HFFc6 (cell line): ENCODE measurements at places on chromosomes 1 and 21. TPM values are rescaled to one million over a fixed set of nuclear protein-coding genes. Genes with fewer than 3 reads are reported as not detected.

DNA sequence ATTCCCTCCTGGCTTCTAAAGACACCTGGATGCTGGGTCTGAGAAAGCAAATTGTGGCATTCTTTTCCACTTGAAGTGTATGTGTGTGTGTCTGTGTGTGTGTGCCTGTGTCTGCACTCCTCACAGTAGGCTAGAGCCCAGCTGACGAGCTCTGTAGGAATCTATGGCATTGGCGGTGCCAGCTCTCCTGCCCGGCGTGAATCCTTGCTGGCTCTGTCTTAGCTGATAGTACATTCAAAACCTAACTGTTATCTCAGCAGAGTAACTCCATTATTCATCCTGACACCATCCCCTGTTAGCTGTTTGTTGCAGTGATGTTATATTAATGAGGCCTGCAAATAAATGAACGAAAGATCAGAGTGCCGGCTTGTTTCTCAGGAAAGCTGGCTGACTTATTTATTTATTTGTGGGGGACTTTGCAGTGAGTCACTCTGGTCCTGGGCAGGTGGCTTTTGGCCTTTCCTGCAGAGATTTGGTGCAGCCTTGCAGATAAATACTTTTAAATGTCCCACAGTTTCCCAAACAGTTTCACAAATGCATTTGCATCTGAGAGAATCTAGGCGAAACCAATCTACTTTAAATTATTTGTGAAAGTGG lies 160.6 kb upstream of the CD34 start:
- no peak for DNase-seq

- DNase-seq: no peak
Measured at GRCh38 chr1:201678264-201679101, 139.6 kb downstream of the NAV1 start.

GRCh38 chr1:182279724-182280503 lies 111.7 kb downstream of the GLUL start:
- no peak for DNase-seq

GRCh38 chr21:26553898-26554297 lies 19.2 kb downstream of the CYYR1 start:
- DNase-seq: no peak

GRCh38 chr1:107979926-107980325 lies 14.9 kb upstream of the VAV3 start:
- DNase-seq: no peak

DNA sequence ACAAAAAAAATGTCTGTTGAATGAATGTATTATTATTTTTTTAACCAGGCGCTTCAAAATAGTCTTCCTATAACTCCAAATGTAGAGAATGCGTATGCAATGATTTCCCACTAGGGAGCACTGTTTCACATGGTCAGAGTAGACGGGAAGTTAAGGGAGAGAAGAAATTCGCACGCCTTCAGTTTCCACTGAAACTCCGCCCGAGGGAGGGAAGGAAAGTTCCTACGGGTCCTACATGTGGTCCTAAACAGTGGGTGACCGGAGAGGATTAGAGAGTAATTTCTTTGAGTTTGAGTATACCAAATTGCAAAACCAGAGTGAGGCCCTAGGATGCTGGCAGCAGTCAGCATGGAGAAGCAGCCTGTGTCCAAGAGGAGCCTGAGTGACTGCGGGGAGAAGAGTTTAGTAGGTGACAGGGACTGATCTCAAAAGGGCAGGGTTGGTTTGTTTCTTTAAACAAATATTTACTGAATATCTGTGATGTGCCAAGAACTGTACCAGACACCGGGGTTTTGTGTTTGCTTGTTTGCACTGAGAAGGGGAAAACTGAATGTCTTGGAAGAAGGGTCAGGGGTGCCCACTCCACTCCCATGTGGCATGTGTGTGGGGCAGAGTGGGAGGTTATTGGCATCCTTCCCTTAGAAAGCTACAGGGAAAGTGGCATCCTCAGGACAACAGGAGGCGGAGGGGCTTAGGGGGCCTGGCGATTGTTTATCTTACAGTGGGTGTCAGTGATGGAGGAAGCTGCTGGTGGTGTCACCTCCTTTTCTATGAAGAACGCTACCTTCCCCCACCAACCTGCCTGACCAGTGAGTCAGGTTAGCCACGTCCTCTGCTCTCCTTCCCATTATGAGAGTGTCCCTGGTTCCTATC lies 22.8 kb downstream of the RNU5D-1 start:
- peak; percentile 41 for DNase-seq

DNA sequence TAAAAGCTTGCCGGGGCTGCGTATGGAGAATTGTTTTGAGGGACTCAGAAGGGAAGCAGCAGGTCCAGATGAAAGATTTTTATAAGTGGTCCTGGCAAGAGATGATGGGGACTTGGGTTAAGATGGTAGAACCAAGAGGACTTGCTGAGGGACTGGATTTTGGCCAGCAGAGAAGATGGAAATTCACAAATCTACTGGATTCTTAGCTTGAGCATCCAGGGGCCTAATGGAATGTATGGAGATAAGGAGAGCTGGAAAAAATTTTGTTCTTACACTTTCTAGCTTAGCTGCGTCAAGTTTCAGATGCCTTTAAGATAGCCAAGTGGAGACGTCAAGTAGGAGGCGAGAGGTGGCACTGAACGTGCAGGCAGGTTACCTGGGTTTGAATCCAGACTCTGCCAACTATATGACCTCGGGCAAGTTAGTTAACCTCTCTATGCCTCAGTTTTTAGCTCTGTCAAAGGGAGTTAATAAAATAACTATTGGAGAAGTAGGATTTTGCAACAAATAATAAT lies 3.4 kb upstream of the RBP7 start:
- DNase-seq: no peak

GRCh38 chr21:17146426-17146825 lies 366.4 kb upstream of the CXADR start:
- DNase-seq: no peak

DNA sequence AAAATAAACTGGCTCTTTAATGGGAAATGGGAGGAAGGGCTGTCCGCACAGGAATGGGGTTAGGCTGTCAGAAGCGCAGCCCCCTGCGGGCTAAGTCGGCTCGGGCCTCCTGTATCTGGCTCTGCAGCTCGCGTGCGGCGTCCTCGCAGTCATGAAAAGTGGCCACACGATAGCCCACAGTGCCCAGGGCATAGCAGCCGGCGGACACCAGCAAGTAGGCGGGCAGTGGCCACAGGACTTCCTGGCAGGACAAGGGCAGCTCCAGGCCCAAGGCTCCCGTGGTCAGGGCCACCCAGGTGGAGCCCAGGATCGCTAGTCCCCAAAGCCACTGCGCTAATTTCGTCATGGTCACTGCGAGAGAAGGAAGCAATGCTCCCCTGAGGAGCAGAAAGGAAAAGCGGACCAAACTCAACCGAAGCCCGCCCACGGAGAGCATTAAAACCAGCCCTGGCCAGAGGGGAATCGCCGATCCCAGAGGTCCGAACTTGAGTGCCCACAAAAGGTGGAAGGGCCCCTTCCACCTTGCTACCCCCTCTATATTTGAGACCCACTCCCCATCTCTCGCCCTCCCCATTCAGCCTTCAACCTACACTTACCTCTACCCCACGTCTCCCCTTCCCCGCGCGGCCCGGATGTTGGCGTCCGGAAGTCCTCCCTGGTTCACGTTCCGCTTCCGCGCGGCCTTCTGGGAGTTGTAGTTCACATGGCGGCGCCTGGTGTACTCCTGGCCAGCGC lies at the start of gene DPM3:
Gene DPM3, minus strand, starts transcription at position 637 of the 735 bp plus-strand sequence. Its CDS starts 291 bp downstream, at position 346.
- peak; percentile 65 for DNase-seq

DNA sequence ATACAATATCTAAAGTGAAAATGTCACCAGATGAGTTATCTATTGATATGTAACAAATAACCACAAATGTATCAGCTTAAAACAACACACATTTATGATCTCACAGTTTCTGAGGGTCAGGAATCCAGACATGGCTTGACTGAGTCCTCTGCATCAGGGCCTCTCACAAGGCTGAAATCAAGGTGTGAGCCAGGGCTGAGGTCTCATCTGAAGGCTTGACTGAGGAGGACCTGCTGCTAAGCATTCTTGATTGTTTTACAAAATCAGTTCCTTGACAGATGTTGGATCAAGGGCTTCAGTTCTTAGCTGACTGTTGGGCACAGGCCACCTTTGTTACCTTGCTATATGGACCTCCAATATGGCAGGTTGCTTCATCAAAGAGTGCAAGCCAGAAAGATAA lies 483.7 kb downstream of the CAMTA1 start:
- no peak for DNase-seq

NCDN gene
- total RNA-seq: 43.4 and 54.6 TPM in 2 replicates

NUP210L gene
- 0.05 TPM in 1 of 3 replicates, not detected in the others for total RNA-seq

NR5A2 gene
- total RNA-seq: 0.12 to 0.86 TPM (median 0.15 TPM) in 3 replicates

AKNAD1 gene
- 0.35 to 0.63 TPM in 2 of 3 replicates, not detected in the other for total RNA-seq

ALX3 gene
- 1.3 to 10.4 TPM (median 9.8 TPM) in 3 replicates for total RNA-seq

EPHA8 gene
- total RNA-seq: not detected in 3 replicates
